Mesothelial cell of epicardium (in vitro differentiated cells): ENCODE measurements at places on chromosomes 6 and 20. TPM values are rescaled to one million over a fixed set of nuclear protein-coding genes. Genes with fewer than 3 reads are reported as not detected.

The TAGAP gene
- 0.16 to 0.32 TPM (median 0.24 TPM) in 3 replicates for total RNA-seq

The MOG gene
- total RNA-seq: 0.65 to 1.4 TPM (median 0.82 TPM) in 3 replicates

GRCh38 chr6:27230758-27231111 lies 16.8 kb upstream of the PRSS16 start:
- no peak for DNase-seq

DNA sequence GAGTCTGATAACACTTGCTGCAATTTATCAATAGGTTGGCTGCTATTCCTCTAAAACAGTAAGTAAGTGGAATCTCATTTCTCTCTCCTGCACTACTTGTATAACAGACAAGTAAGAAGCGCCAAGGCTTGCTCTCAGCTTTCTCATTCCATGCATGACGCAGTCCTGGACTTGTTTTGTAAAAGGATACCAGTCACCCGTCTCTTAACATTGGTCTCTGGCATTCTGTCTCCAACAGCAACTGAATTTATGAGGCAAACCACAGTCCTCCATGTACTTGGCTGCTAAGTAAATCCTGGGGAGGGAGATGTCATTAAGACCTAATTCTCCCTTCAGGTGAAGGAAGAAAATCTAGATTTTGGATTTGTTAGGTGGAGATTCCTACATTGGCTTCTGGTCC lies 115.4 kb downstream of the OPN5 start:
- DNase-seq: no peak

GRCh38 chr6:86938814-86939213 lies 1.5 kb downstream of the HTR1E start:
- DNase-seq: no peak
